Hypothalamus (tissue), 51 donors: ENCODE measurements at places on chromosomes 13 and 19.

- DNase-seq: no peak
These were observed 20.9 kb downstream of the CAPS start for GRCh38 chr19:5934774-5935472.

- no peak for DNase-seq
These were observed 622 bp upstream of the FXYD5 start for GRCh38 chr19:35153701-35154524.

DNA sequence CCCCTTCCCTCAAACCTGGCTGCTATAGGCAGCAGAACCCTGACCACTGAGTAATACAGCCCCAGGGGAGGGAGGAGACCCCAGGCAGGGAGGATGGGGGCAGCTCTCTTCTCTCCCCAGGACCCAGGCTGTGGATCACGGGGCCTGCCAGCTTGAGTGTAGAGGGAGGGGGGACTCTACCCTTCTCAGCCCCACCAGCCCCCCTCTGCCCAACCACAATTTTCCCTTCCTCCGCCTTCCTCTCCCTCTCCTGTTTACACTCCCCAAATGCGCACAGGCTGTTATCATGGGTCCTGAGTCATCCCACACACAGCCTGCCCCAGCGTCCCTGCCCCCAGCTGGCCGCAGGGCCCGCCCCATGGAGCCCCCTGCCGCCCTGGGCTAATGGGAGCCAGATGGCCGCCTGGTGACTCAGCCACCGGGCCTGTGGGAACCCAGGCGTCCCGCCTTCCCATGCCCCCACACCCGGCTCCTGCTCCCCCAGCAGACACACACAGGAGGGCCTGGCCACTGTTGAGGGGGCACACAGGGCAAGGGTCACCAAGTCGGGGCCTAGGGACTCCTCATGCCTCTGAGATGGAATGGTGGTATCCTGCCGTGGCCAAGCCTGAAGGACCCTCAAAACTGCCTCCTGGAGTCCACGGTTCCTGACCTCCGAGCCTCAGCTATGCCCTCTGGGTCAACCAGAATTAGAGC is 13.6 kb downstream of the CCDC97 start:
- no peak for DNase-seq

GRCh38 chr19:39878398-39878797 is 32.2 kb upstream of the FBL start:
- no peak for DNase-seq

DNA sequence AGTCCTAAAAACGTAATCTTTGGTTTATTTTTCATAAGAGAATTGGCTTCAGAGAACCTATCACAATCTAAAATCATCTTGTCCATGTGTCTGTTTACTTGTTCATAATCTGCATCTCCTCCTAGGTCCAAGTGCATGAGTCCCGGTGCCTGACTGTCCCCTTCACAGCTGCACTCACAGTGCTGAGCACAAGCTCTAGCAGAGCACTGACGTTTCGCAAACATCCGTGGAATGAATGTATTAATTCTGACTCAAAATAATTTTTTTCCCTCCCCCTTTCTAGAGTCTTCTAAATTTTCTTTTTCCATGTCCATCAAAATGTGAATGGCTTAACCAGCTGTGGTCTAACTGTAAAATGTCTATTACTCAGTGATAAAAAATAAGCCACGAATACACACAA is 245.5 kb upstream of the TSHZ3 start:
- no peak for DNase-seq

DNA sequence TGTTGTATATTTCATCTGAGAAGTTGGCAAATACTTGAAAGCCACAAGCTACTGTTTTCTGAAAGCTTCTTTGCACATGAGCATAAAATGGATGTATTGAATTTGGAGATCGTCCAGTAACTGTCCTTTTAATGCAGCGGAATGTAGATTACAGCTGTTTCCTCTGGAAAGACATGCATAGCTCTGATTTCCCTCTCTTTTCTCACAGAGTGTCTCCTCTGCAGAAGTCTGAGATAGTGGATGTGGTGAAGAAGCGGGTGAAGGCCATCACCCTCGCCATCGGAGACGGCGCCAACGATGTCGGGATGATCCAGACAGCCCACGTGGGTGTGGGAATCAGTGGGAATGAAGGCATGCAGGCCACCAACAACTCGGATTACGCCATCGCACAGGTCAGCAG is 283.0 kb downstream of the SHISA2 start:
- no peak for DNase-seq

- DNase-seq: no peak
These were observed at the start of gene TMEM86B for GRCh38 chr19:55228403-55229031. Gene TMEM86B (minus strand): TSS chr19:55228763. CDS start chr19:55228741, 22 bp downstream.

DNA sequence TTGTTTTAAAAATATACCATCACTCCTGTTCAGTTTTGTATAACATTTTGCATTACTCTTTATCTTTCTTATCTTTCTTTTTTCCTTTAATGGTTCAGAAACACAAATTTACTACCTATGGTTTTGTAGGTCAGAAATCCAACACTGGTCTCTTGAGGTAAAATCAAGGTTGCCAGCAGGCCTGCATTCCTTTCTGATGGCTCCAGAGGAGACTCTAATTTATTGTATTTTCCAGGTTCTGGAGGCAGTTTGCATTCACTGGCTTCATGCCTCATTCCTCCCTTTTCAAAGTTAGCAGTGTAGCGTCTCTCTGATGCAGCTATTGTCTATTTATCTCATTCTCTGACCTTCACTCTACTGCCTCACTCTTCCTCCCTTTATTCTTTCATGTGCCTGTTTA is 767.4 kb downstream of the SLITRK6 start:
- DNase-seq: no peak

DNA sequence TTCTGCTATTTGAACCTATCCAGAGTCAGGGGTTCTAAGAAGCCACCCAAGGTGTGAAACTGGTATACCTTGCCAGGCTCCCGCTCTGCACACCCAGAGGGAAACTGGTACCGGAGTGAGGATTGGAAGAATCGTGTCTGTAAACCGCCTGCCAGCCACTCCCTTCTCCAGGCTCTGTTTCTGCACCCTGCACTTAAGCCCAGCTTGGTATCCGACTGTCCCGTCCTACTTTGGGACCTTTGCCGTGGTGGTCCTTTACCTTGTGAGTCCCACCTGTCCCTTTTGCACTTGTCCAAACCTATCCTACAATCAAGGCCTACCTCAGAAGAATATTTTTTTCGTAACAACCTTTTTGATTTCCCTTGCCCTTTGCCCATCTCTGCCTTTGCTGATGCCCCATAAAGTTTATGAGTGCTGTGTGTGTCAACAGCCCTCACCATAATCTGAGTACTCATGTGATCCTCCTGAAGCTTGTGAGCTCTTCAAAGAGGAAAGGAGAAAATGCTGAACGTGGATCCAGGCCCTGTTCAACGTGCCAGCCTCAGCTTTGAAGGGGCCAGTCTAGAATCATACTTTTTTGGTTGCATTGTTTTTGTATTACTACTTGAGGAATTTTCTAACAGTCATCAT is 44.7 kb downstream of the GARRE1 start:
- DNase-seq: no peak

DNA sequence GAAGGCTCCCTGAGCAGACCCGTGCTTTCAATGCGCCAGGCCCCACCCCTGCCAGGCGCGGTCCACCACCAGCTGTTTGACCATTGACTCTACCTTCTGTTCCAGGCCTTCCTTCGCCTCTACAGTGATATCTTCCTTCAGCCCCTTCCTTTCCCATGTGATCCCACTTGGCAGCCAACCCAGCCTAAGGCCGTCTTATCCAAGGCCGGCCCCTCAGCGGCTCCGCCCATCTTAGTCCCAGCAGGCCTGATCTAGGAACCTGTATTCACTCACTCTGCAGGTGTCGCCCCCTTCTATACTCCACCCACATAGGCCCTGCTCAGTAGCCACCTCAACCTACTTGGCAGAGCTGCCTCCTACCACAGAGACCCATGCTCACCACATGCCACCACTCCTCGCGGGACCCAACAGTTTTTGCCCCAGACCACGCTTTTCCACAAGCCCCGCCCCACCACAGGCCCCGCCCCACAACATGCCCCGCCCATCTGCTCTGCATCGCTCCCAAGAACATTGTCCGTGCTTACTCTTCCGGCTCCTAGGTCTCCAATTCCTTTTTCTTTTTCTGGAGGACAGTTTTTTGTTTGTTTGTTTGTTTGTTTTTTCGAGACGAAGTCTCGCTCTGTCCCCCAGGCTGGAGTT is 2.9 kb downstream of the RASIP1 start:
- no peak for DNase-seq

DNA sequence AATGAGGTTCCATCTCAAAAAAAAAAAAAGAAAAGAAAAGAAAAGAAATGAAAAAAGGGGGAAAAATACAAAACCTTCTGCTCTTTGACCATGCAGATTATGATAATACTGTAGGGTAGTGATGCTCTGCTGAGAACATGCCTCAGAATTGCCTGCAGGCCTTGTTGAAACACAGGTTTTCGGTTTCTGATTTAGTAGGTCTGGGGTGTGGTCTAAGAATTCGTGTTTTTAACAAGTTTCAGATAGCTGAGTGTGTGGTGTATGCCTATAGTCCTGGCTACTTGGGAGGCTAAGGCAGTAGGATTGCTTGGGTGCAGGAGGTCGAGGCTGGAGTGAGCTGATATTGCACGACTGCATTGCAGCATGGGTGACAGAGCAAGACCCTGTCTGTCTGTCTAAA is 14.9 kb upstream of the CYP2B6 start:
- DNase-seq: no peak

DNA sequence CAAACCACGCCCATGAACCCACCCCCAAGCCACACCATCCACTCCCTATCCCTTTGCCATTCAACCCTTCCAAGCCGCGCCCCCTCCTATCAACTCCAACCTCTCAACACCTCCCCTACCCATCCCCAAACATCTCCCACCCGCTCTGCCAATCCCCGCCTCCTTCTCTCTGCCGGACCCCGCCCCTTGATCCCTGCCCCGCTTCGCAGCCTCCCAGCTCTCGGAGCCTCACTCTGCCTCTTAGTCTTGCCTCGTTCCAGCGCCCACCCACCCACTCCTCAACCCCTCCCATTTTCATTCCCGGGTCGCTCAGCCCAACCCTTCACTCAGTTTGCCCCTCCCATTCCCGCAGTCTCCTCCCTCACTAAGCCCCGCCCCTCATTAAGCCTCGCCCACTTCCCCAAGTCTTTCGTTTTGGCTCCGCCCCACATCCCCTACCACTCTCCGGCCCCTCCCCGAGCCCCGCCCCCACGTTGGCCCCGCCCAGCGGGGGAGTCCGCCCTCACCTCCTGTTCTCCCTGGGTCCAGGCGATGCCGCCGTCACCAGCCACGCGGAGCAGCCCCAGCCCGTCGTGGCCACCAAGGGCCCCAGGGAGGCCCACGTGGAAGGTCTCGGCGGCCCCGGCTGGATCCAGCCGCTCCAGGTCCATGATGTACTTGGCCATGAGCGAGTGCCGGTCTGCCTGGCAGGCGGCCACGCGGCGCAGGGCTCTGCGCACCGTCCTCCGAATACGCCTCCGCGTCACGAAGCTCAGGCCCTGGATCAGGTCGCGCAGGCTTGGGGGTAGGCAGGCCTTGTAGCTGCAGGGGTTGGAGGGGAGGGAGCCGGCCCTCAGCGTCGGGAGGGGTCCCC is 5.7 kb downstream of the JAK3 start:
- DNase-seq: no peak

- DNase-seq: no peak
These were observed 56.1 kb downstream of the MRPL57 start for GRCh38 chr13:21232599-21232998.

DNA sequence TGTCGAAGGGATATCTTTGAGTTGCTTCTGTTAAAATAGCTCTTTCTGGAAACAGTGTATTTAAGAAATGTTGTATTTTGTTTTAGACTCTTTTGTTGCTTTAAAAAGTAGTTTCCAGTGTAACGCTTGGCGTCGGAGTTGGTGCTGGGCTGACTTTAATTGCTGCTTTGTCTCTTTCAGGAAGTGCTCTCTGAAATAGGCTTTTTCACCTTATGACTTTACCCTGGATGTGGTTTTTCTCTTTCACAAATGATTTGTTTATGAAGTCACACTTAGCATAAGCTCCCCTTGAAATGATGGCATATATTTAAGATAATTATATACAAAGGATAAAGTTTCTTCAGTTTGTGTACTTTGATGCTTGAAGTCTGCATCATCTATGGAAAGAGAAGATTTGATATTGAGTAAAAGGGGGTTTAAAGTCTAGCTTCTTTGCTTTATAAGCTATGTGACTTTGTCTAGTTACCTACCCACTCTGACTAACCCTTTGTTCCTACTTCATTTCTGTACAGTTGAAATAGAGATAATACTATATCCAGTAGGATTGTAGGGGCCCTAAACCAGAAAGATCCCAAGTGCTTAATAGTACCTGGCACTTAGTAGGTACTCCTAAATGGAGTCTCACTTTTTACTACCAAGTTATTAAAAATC is at the start of gene GPR18:
GPR18 (minus strand) TSS at position 170 of the 651 bp plus-strand sequence. CDS start 2,507 bp downstream, outside the sequence.
- DNase-seq: no peak

DNA sequence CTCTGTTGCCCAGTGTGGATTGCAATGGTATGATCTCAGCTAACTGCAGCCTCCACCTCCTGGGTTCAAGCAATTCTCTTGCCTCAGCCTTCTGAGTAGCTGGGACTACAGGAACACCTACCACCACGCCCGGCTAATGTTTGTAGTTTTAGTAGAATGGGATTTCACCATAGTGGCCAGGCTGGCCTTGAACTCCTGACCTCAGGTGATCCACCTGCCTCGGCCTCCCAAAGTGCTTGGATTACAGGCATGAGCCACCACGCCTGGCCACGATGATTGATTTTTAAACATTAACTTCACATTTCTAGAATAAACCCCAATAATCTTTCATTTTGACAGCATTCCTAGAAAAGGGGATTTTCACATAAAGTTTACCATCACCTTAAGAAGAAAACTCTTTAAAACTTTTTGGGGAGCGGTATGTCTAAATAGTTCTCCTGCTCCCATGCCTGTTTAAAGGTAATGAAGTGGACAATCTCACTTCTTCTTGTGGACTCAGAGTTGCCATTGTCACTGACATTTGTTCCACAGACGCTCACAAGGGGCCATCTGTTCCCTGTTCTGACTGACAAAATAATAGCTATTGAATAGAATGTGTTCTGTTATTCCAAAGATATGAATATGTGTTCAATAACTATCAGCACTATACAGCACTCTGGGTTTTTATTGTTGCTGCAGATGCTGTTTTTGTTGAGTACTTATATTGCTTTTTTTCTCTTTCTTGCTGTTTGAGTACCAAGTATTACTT is 66.1 kb upstream of the C1QTNF9B start:
- DNase-seq: no peak

GRCh38 chr13:40429706-40430545 is 236.5 kb downstream of the FOXO1 start:
- no peak for DNase-seq

- DNase-seq: no peak
These were observed 68.6 kb downstream of the KCTD15 start for GRCh38 chr19:33865306-33865705.

- no peak for DNase-seq
These were observed 121.0 kb downstream of the MRPL57 start for GRCh38 chr13:21297447-21297846.
